ENCODE measurements at places on chromosomes 1 and 21. TPM values are rescaled to one million over a fixed set of nuclear protein-coding genes. Genes with fewer than 3 reads are reported as not detected.

DNA sequence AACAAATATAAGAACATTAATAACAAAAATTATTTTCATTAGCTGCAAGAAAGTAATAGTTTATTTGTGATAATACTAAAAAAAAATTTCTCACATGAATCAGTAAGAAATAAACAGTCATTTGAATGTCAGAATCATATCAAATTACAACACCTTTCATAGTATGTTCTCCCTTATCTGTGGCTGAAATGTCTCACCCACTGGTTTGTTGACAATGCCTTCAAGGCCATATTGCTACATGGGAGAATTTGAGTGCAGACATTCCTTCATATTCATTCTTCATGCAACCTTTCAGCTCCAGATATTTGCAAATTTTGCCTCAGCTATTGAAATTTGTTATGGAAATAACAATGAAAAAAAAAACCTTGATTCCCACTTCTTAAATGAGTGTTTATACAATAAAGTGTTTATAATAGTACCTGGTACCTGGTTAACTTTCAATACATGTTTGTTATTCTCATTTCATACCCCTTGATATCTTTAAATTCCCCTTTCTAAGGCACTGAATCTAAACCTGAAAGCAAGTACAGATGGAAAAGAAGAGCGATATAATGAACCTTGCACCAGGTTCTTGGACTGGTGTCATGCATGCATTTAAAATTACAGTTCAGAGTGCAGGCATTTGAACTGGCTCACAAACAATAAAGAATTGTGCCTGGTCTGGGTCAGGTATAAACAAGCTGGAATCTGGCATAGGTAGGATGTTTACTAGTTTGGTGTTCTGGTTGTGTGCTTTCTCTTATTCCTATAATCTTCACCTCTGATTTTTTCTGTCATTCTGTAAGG, 242.2 kb upstream of the ADGRL2 start:
- no peak for DNase-seq

DNA sequence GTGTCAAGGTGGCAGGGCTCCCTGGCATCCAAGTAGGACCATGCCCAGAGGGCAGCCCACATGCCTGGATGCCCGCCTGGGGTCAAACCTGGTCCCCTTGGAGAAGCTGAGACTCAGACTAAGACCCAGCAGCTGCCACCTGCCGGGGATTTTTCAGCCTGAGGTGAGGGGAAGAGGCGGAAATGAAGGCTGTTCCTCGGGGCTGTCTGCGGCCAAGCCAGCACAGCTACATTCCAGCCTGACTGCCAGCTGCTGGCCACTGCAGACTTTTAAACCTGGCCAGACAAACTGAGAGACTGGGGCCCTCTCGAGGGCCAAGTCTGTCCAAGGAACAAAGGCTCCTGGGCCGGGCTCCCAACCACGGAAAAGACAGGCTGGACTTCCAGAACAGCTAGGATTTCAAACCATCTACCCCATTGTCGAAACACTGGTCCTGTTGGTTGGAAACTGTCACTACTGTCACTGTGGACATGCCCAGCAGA, 21.9 kb upstream of the PLEKHG5 start:
- no peak for DNase-seq

DNA sequence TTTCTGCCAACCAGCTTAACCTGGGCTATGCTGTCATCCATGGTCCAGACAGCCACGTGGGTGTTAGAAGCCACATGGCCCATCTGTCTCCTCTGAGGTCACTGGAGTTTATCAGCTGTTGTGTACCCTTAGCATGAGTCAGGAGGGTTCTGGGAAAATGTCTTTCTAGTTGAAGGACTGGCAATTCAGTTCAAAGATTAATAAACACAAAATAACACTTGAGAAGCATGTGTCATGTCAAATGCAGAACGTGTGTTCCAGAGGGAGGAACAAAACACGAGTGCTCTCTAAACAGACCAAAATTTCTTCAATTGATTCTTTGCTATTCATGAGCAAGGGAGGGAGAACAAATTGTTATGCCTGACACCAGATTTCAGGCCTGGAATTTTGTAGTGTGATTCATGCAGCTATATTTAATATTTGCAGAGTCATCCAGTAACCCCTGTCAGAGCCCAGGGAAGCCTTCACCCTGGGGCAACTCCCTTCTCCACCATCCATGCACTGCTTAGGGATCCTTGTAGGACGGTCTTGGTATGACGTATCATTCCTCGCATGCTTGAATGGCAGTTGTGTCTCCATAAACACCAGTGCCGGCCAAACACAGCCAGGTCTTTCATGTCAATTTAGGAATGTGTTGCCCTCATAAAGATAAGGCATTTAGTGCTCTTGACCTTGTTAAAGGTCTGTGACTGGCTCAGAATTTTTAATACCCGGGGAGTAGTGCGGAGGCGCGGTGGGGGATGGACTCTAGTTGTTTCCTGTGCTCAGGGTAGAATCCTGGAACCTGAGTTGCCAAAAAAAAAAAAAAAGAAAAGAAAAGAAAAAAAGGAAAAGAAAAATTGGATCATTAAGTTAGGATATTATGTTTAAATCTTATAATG, 27.7 kb upstream of the DYRK1A start:
- no peak for DNase-seq

- no peak for DNase-seq
Measured at GRCh38 chr21:44658913-44659595, 1.3 kb downstream of the KRTAP12-3 start.

- no peak for DNase-seq
Measured at GRCh38 chr1:161176468-161177111, 717 bp downstream of the B4GALT3 start.

GRCh38 chr1:119879510-119880434, 16.5 kb downstream of the ADAM30 start:
- DNase-seq, result no peak

DNA sequence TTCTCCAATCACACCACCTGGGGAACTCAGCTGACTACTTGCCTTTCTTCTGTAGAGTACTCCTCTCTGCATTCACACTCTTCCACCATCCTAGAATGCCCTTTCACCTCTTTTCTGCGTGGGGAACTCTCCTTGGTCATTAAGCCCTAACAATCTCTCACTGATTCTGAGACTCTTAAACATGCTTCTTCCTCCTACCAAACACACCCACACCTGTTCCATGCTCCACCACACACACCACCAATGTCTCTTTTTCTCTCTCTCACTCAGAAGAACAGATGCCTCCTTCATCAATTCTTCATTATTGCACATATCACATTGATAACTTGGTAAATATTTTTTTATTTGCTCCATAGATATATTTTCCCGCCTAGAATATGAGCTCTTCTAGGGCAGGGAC, 53.6 kb downstream of the WARS2 start:
- DNase-seq, result no peak

DNA sequence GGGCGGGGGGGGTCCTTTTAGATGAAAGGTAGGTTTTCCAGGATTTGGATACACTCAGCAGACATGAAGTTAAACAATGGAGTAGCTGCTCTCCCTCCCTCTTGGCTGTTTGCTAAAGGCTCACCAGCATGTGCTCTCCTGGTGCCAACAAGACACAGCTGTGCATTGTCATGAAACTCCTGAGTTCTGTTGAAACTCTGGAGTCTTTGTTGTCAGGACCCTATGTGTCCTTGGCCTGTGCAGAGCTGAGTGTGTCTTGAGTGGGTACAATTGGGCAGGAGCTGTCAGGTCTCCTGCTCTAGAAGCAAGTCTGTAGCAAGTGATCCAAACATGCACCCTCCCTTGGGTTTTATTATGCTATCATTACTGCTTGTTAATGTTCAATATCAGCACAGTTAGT, 12.7 kb downstream of the TBX19 start:
- no peak for DNase-seq

GRCh38 chr1:9233241-9233941, 1.2 kb upstream of the H6PD start:
- peak; percentile 30 for DNase-seq

DNA sequence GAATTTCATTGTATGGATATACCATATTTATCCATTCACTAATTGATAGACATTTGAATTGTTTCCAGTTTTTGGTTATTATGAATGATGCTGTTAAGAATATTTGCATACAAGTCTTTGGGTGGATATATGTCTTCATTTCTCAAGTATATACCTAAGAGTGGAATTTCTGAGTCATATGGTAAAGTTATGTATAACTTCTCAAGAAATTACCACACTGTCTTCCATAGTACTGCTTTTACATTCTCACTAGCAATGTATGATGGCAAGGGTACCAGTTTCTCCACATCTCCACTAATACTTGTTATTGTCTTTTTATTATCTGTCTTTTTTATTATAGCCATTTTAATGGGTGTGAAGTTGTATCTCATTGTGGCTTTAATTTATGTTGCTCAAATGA, 74.6 kb upstream of the TENT5C start:
- DNase-seq, result no peak

DNA sequence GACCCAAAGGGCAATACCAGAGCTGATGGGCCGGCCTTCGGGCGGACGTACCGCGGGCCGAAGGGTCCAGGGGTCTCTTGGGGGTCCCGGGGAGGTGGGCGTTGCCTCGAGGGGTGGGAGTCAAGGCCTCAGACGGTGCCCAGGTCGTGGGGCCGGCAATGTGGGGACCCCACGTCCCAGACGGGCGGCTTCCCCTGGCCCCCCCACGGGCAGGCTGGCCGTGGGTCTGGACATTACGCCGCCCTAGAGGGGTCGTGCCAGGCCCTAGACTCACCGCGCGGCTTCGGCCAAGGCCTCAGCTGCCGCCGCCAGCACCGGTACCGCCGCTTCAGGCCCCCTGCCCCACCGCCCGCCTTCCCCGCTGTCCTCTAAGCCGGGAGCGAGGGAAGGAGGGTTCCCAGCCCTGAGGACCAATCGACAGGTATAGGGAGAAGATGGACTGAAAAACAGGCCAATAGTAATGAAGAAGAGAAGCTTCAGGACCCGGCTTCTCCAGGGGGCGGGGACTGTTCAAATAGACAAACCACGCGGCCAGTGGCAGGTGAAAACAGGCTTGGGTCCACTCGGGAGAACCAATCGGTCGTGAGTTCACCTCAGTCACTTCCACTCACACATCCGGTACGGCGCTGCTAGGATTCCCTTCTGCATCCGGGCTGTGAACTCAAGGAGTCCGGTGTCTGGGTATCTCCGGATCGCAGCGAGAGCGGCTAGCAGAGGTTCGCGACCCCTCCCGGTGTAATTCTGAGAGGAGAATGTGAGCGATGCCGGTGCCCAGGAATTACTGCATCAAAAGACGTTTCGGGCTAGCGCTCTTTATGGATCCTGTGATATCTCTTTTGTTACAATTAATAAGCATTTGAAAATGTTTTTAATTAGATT, at the start of gene MTOR:
MTOR (minus strand) TSS at position 381 of the 879 bp plus-strand sequence. CDS start 3,142 bp downstream, outside the sequence.
- peak; percentile 99 for DNase-seq

DNA sequence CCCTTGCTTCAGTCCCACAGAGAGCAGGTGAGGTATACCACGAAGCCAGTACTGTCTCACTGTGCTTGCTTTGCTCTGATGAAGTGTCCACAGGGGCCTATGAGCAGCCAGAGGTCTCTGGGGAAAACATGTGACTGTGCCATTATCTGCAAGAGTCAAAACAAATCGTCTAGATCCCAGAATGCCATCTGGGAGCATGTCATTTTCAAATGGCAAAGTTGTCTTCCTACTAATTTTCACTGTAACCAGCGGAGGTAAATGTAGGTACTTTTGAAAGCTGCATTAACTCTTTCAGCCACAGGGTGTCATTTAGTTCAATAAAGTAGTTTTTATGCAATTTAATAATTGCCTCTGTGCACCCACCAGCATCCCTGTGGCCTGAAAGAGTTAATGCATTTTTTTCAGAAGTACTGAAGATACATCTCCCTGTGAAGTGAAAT, 173.6 kb upstream of the SGIP1 start:
- peak; percentile 38 for DNase-seq

GRCh38 chr1:226764533-226764932, 25.5 kb upstream of the ITPKB start:
- DNase-seq, result no peak

DNA sequence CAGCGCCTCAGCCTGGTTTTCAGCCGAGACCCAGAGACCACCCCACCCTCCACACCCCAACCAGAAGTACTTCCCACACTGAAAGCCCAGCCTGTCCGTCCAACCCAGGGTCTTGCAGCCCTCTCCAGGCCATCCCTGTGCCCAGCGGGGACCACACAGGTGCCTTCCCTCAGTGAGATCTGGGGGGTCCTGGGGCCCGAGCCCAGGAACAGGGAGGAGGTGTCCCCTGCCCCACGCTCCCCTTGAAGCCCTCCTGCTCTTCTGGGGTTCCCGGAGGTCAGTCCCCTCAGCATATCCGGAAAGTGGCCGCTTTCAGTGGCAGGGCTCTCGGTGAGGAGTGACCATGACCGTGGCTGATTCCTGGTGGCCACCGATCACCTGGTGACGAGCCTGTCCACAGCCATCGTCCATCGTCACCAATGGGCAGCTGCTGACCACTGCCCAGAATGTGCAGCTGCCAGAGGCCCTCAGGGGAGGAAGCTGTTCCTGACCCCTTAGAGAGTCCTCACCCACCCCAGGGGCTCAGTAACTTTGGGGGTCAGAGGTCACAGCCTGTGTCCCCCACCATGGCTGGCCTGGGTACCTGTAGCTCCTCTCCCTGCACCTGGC, 3.4 kb downstream of the TMEM240 start:
- DNase-seq, result no peak

DNA sequence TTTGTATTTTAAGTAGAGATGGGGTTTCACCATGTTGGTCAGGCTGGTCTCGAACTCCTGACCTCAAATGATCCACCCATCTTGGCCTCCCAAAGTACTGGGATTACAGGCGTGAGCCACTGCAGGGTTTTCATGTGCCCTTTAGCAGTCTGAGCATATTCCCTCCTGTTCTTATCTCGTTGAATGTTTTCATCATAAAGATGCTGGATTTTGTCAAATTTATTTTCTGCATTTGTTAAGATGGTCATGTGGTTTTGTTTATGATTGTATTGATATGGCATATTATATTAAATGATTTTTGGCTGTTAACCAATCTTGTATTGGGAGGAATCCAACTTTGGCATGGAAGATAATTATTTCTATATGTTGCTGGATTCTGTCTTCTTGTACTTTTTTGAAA, 8.8 kb downstream of the JMJD4 start:
- DNase-seq, result no peak

GRCh38 chr1:26991310-26992116, 2.0 kb upstream of the TRNP1 start:
- peak; percentile 23 for DNase-seq

DNA sequence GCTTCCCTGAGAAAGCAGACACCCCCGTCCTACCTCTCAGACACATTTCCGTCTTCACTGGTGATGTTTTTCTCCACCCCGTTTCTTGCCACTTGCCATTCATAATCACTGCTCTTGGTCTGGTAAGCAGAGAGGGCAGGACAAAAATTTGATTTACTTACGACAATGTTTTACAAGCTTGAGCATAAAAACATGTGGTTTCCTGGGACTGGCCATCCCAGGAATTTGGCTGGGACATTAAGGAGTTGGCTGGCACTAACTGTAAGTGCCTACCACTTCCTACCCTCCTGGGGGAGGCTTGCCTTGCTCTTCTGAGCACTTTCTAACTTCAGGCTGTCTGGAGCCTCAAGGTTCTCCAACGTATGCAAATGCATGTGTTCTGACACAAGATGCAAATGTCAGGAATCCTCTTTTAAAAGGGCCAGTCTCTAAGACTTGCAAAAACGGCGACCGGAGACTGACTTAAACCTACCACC, 24.2 kb downstream of the ZBTB18 start:
- peak; percentile 54 for DNase-seq

SFPQ gene
- 412 TPM for total RNA-seq

COA6 gene
- total RNA-seq, result 12.5 TPM

HSD11B1 gene
- total RNA-seq, result not detected

CLDN14 gene
- 0.39 TPM for total RNA-seq

CFAP45 gene
- 2.4 TPM for total RNA-seq

CASZ1 gene
- total RNA-seq, result 27.2 TPM

NEXN gene
- total RNA-seq, result 0.39 TPM

All from B cell (primary cell).